ENCODE measurements at places on chromosomes 16 and 17.

DNA sequence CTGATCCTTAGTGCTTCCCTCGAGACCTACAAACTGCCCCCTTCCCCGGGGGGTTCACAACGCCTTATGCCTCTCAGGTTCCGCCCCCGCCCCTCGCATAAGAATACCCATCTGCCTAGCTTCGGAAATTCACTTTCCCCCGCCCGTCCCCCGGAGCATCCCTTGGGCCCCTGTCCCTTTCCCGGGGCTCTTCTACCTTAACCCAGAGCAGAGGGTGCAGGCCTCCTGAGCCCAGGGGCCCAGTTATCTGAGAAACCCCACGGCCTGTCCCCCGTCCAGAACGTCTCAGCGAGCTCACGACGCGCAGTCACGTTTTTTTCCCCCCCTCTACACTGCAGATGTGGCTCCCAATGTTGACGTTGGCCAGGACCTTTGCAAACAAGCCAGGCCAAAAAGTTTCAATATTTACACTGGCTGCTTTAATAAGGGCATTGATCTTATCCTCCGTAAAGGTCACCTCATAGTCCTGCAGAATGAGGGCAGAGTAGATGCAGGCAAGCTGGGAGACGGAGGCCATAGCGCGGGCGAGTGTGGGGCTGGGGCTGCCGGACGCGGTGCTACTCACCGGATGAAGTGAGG, 1.4 kb upstream of the NBR1 start:
- peak; percentile 82 for DNase-seq

DNA sequence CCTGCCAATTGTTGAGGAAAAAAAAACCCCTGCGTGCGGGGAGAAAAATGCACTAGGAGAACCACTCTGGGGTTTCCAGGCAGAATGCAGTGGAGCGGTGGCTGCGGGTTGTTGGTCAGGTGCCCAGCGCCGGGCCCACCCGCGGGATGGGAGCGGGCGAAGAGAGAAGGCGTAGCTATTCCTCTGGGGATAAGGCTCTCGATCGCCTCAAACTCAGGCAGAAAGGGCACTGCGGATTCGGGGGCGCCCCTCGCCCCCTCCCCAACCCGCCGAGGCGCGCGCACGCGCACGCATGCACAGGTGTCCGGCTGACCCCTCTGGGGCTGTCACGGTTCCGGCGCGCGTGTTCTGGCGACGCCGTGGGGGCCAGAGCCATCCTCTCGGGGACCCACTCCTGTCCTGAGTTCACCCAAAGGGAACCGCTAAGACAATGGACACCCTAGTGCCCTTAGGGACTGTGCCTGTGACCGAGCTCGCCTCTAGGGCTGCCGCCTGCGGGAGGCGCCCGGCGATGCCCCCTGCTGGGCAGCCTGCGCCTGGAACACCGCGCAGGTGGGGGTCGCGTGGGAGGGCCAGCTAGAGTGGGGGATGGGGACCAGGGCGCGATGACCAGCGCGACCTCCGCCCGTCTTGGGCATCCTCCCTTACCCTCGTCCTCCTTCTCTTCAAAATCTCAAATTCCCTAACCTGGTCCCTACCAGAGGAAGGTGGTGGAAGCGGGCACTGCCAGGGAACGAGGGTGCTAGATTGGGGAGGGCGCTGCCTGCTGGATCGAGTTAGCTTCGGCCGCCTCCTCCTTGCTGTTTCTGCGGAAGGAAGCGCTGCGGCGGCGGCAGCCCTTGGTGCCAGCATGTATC, 14.4 kb upstream of the CBX8 start:
- DNase-seq, result peak; percentile 96

GRCh38 chr16:89040391-89040790, 53.3 kb upstream of the ACSF3 start:
- DNase-seq, result peak; percentile 80

DNA sequence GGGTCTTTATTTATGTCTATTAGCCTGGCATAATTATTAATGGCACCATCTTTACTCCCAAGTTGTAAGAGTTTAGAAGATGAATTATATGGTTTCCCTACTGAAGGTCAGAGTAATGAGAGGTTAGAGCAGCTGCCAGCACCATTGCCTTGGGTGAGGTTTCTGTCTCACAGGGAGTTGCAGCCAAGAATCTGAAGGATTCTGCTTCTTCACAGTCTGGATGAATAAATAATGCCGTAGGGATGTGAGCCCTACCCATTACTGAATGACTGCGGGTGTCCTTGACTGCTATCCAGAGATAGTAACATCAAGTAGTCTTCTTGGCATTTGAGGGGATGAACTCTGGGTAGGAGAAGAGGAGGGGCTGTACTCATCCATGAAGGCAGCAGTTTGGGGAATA, 52.8 kb upstream of the SMIM36 start:
- peak; percentile 69 for DNase-seq

- DNase-seq, result peak; percentile 92
Measured at GRCh38 chr16:3980253-3981111, 100.0 kb upstream of the CREBBP start.

DNA sequence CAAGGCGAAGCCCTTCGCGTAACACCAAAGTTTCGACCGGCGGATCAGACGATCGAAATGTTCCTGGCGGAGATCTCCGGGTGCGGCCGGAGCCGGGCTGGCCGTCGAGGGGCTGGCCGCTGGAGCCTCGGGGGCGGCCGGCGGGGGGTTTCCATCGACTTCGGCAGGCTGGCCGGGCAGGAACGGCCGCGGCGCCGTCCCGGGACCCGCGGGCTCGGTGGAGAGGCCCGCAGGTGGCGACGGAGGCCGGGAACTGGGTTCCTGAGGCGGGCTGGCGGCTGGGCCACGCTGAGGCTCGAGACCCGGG, 1.1 kb downstream of the EPOP start:
- DNase-seq, result no peak

GRCh38 chr17:57988301-57989250, 522 bp upstream of the VEZF1 start:
- peak; percentile 96 for DNase-seq

- no peak for DNase-seq
Measured at GRCh38 chr16:1094124-1094479, 1.9 kb downstream of the C1QTNF8 start.

- no peak for DNase-seq
Measured at GRCh38 chr16:88979353-88980015, 2.5 kb upstream of the CBFA2T3 start.

DNA sequence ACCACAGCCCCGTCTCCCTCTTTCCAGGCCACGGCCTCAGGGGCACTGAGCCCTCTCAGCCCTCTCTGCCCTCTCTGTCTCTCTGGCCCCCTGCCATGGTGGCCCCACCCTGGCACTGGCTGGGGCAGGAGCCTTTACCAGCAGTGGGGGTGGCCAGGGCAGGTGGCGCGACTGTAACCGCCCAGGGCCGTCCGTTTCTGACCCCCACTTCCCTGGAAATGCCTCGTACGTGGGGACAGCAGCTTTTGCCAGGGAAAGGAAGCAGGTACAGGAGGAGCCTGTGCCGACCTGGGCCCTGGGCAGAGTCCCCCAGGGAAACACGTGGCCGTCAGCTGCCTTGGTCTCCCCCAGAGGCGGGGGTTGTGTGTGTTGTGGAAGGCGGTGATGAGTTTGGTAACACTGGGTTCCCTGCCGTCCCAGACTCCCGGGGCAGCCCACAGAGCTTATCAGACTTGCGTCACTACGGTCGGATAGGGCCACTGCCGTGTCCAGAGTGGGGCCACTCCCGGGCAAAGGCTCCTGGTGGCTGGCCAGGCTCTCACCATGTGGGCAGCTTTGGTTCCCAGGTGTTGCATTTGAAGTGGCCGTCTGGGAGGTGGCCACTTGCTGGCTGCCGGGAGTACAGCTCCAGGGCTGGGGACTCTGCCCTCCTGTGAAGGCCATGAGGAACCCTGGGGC, 249.3 kb upstream of the CIBAR2 start:
- DNase-seq, result peak; percentile 83

GRCh38 chr17:58415371-58416055, 1.8 kb downstream of the RNF43 start:
- no peak for DNase-seq

GRCh38 chr16:728131-728889, 1.4 kb downstream of the HAGHL start:
- peak; percentile 98 for DNase-seq

DNA sequence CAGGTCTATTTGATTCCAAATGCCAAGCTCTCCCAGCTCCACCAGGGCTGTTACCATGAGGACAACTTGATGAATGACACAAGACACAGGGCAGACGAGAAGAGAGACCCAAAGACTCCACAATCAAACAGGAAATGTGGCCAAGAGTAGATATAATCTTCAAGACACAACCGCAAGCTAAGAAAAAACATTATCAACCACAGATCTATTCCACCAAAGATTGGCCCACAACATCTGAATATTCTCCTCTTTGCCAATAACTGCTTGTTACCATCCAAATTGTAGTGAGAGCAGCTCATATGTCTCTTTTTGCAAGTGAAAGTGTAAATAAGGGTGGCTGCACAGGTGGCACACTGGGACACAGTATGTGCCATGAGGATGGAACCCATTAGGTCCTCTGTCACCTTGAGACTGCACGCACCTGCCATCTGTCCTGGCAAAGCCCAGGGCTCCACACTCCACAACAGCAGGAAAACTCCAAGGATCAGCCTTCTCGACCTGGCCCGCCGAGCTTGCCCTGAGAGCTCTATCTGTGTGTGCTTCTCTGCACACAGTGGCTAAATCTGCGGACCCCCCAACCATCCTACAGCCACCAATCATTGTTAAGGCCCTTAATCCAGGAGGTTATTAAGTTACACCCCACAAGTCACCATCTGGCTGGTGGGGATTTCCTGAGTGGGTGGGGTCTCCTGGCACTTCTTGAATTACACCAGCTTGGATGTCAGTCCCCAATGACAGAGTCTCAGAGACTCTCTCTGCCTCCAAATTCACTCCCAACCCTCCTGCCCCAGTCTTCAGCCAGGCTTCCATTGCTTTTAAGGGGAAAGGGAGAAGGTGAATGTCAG, 50.5 kb downstream of the DYNLRB2 start:
- DNase-seq, result no peak

DNA sequence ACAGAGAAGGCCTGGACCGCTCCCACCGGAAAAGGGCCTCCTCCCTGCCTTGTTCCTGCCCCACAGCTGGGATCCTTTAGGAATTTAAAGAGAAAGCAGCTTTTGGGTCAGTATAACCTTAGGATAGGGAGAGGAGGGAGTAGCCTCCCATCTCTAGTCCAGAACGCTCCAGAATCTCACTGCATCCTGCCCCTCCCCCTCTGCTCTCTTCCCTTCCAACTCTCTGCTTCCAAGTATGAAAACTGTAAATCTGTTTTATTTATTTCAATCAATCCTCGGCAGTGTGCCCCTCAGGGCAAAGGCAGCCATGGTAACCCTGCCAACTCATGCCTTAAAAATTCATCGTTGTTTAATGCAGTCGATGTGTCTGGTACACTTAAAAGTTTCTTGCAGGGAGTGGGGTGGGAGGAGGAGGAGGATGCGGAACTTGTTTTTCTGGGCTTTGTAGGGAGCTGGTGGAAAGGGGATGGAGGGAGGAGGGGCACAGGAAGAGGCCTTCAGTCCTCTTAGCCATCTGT, 21.2 kb upstream of the MTSS2 start:
- DNase-seq, result peak; percentile 96

DNA sequence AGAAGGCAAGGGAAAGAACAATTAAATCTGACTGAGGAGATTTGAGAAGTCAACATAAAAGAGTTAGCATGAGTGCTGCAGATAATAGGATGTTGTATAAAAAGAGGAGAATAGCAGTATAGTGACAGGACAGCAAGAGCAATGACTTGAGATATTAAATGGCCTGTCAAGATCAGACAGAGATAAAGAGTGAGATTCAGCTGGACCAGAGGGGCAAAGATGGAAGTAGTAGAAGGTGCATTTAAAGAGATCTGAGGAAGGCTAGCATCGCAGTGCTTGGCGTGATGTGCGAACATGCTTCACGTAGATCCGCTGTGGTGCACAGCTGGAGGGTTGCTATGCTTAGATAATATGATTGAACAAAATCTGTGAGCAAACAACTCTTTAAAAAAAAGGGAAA, 1422.6 kb upstream of the CDH8 start:
- DNase-seq, result no peak

DNA sequence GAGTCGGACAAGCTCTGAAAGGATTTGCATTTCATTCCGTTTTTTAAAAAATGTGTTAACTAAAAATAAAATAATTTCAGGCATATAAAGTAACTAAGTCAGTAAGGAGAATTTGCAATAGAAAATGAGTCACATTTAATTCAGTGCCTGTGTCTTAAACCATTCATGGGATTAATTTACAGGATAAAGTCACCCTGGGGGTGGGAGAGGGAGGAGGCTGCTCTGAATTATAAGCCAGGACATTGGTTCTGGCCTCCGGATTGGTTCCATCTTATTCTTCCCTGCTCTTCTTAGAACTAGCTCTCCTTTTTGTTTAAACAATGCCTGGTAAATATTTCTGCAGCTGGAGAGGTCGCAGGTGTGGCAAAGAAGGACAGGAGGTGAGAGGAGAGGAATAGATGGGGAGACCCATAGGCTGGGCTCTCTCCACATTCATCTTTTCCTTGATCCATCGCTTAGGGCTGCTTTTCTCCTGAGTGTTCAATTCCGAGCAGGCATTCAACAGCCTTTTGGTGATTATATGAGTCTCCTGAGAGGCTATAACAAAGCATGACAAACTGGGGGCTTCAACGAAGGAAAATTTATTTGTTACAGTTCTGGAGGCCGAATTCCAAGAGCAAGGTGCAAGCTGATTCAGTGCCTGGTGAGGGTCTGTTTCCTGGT, 319.2 kb downstream of the PHKB start:
- DNase-seq, result peak; percentile 5

- peak; percentile 31 for DNase-seq
Measured at GRCh38 chr17:27462714-27463113, 6.5 kb downstream of the KSR1 start.

DNA sequence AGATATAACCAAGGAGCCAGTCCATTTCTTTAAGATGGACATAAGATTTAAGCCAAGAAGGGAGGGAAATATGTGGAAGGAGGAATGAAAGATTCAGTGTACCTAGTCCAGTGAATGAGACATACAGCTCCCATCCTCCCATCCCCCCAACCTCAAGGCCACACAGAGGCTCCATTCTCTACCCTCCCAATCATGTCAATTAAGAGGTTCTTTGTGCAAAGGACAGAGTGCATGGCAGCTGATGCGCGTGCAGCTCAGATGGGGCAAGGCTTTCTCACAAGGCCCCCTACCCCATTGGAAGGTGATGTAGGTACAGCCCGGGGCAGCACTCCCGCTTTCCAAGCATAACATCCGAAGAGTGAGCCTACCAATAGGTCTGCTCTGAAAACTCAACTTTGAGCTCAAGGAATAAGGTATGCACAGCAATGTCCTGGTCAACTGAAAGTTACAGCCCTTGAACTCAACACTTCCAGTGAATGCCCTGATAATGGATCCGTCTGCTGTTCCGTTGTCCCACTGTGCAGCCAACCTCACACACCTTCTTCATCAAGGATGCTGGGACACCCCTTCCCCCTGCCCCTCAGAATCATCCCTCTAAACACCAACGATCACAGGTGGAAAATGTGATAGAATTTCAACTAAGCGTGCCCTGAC, 458.1 kb downstream of the SOX9 start:
- DNase-seq, result no peak

All from osteoblast (primary cell).